CD4-positive, alpha-beta T cell treated with Interleukin-17A for 4 hours (primary cell): ENCODE measurements at places on chromosomes 12 and 14.

- no peak for DNase-seq
Observed at GRCh38 chr12:95312656-95313055, 95.0 kb downstream of the VEZT start.

DNA sequence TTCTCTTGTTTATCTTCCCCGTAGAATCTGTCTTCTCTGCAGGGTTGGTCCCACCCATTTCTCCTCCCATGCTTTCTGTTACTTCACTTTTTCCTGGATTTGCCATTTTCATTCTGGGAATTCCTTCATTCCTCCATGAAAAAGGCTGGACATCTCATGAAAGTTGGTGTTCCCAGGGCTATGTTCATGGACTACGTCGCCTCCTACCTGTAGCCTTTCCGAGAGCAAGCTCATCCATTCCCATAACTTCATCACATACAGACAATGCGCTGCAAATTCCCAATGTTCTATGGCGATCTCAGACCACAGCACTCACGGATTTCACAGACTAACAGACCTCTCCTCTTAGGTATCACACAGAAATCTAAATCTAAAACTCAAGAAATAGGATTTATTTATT, 217.1 kb downstream of the EXOC5 start:
- no peak for DNase-seq

DNA sequence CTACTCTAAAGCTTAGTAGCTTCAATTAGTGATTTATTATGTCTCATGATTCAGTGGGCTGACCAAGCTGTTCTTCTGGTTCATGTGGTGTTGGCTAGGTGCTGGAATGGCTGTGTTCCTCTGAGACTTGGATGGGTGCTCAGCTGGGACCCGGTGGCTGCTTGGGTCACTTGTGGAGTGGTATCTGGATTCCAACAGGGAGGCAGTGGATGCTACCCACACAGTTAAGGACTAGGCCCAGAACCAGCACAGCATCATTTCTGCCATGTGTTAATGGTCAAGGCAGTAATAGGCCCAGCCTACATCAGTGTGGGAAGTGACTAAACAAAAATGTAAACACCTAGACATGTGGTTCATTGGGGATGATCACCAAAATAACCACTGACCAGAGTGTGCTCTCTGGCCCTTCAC, 72.2 kb downstream of the FGD4 start:
- DNase-seq, result no peak

DNA sequence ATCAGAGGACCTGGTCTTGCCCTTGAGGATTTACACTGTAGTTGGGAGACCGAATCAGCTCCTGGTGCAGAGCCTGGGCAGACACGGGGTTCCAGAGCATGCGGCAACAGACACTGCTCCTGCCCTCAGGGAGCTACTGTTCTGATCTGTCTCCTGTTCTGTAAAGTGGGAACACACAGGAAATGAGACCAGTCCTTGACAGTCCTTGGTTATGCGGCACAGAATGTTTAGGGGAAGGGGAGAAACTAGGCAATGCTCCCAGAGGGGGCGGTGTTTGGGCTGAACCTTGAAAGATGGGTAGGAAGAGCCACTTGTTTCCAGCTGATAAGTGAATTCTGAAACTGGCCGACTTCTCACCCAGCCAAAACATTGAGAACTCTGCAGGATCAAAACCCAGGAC, 132.4 kb downstream of the ZFP36L1 start:
- DNase-seq, result no peak

- no peak for DNase-seq
Observed at GRCh38 chr12:85527192-85527591, 247.2 kb downstream of the ALX1 start.

GRCh38 chr12:42201063-42201462, 37.0 kb downstream of the YAF2 start:
- DNase-seq, result no peak

DNA sequence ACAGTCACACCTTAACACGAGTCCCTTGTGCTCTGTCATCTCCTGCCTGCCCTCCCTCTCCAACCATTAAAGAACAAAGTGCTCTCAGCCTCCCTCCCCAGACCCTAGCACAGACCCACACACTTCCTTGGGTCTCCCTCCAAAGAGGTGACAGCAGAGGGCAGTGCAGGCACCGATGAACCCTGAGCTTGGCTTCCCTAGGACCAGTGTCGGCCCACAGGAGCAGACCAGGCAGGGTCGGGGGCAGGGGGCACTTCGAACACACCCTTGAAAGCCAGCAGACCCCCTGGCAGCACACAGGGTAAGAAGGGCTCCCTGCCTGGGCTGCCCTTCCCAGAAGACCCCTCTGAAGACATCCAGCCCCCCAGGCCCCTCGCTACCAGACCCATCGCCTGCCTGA, 7.0 kb downstream of the CDK2AP1 start:
- peak; percentile 23 for DNase-seq

DNA sequence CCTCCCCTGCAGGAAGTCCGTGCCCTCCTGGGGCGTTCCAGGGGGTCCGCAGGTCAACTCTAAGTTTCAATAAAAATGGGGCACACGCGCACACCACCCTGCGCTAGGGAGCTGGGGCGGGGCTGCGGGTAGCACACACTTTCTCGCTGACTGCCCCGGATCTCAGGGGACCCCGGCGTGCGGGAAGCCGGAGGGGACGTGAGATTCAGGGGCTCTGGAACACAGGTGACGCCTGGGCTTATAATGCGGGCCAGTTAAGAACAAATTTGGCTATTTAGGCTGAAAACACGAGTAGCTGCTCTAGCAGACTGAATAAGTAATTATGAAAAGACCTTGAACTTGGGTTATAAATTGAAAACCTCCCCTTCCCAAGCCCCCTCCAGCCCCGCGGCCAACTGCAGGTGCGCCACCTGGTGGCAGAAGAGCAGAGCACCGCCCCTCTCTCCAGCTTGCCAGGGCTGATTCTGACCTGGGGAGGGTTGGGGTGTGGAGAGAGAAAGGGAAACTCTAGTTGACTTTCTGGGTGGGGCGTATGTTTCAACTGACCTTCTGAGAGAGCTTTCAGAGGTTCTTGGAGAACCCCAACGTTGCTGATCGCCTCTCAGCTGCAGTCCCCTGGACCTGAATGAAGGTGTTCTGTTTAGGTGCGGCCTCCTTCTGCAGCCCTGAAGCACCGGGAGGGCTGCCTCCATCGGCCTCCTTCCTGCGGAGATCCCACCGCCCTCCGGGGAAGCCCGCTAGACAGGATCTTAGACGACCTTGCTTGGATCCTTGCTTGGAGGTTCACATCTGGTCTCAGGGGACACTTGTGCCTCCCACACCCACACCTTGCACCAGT, 118.4 kb upstream of the EVL start:
- DNase-seq, result peak; percentile 69

DNA sequence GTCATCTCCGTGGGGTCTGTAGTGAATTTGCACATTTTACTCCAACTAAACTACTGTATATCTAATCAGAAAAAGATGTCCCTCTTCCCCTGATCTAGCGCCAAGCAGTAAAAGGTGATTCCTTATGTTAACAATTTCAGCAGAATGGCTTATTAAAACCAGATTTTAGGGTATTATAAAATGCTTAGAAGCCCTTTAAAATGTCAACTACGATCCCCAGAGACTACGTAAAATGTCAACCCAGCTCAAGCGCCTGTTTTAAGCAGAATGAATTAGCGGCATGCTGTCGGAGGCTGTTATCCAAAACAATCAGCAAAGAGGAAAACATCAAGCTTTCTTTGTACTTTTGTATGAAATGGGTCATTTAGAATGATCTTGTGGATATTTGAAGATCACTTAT, 408.9 kb downstream of the SOX5 start:
- DNase-seq, result no peak

DNA sequence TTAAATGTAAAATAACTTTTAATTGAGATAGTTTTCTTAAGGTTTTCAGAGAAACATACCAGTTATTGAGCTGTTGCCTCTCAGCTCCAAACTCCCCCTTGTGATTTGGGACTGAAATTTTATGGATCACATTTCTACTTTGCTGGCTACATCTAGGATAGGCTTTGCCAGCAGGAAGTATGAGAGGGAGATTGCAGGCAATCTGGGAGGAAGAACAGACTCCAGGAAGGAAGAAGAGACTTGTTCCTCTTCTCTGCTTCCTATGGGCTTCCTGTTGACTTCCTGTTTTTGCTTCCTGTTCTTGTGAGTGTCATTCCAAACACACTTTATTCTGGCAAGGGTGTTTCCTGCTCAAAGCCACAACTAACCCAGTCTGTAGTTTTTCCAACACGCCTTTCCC, 312.9 kb downstream of the ITPR2 start:
- no peak for DNase-seq

GRCh38 chr14:32426028-32426427, 96.9 kb downstream of the AKAP6 start:
- DNase-seq, result no peak

- peak; percentile 83 for DNase-seq
Observed at GRCh38 chr14:91870001-91870400, 2.7 kb upstream of the TC2N start.

DNA sequence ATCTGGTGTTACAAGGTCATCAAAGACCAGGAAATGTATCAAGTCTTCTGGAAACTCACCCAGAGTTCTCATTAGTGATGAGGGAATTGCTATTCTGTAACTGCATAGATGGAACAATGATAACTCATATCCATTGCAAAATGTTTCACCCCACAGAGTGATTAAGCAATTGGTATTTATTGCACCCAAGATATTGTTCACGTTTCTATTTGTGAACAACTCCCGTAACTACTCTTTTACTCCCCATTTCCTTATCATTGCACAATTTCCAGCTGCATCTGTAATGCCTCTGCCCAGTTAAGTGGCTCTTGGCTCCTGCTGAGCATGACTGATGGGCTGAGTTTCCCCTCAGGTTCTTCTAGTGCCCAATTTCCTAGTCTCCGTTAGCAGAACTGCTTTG, 108.7 kb upstream of the PRICKLE1 start:
- no peak for DNase-seq
